ENCODE measurements at places on chromosomes 4 and X.

- DNase-seq: no peak
Measured at GRCh38 chr4:80340036-80340435, 4.5 kb downstream of the CFAP299 start.

DNA sequence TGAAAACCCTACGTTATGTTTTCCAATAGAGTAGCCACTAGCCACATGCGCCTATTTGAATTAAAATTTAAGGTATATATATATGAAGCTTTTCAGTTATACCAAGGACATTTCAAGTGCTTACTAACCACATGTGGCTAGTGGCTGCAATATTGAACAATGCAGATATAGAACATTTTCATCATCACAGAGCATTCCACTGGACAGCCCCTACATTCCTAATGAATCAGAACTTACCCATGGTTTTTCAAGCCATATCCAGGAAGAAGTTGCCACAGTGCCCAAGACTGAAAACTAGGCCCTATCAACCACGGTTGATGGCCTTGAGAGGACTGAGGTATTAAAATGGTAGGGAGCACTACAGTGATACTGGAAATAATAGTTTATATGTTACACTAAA is 29.7 kb downstream of the NEK1 start:
- no peak for DNase-seq

- DNase-seq: no peak
Measured at GRCh38 chrX:43469391-43470054, 186.6 kb upstream of the MAOA start.

DNA sequence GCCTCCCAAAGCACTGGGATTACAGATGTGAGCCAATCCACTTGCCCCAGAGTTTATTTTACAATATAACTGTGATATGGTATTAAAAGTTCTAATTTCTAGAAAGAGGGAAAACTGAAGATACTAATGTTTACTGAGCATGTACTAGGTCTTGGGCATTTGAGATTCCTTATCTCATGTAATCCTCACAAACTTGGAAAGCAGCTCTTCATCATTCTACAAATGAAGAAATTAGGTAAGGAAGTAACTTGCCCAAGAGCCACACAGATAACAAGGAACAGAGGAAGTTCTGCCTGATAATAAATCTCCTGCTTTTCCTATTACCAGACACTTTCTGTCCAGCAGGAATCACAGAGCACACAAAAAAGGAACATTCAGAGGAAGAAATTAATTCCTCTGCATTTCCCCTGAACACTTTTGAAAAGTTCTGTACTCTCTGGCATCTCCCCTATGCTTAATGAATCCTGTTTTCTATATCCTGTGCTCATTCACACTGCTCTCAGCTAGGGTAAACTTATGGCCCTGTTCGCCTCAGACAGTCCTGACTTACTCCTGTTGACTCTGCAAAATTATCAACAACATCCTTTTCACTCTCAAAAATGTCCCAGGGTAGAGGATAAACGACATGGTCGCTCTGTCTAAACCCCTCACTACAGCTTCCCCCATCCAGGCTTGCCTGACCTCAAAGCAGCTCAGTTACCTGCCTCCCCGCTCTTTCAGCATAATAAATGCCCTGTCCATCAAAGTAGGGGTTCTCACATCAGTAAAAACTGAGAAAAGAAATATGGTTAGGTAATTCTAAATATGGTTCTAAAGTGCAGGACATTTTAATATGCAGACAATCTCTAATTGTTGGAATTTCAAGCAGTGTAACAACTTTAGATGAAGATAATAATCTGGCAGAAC is 13.6 kb downstream of the SH3RF1 start:
- DNase-seq: no peak

GRCh38 chrX:109709129-109709631 is 23.9 kb downstream of the ACSL4 start:
- no peak for DNase-seq

DNA sequence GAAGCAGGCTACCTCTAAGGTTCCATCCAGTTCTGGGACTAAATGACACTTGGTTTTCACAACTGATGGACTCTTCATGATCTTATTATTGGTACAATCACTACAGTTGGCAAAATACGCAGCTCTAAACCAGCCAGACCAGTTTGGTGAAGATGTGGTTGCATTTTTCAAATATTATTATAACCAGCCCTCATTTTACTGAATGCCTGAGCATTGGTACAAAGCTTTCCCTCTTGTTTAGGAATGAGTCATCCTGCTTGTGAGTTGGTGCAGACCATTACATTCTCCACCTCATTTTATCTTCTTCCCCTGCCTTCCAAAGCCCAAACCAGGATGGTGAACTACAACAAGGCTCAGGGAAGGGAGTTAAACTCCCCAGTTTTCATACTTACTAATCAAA is 223.1 kb downstream of the KDR start:
- DNase-seq: no peak

GRCh38 chr4:182801636-182802035 is 115.5 kb downstream of the DCTD start:
- DNase-seq: no peak

DNA sequence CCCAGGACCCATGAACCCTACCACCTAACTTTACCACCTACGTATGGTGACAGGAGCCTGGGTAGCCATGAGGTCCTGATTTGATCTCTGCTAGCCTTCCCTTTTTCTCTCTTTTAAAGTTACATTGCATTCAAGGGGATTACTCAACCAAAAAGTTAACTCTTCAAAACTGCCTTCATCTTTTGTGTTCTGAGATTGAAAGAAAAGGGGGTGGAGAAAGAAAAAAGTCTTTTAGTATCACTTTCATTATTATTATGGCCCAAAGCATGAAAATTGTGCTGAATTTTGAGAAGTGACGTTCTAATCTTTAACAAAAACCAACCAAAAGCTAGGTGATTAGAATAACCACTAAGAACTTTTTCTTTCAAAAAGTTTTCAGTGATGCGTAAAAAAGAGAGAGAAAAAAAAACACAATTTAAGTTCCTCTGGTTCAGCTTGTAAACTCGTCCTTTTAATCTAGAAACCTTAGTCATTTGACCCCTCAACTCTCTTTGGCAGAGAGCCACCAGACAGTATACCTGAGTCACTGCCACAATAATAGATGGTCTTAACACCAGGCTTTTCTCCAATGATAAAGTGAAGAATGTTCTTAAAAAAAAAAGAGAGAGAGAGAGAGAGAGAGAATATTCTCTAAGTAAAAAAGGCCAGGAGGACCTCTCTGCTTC is 347.4 kb upstream of the FGF13 start:
- DNase-seq: no peak

DNA sequence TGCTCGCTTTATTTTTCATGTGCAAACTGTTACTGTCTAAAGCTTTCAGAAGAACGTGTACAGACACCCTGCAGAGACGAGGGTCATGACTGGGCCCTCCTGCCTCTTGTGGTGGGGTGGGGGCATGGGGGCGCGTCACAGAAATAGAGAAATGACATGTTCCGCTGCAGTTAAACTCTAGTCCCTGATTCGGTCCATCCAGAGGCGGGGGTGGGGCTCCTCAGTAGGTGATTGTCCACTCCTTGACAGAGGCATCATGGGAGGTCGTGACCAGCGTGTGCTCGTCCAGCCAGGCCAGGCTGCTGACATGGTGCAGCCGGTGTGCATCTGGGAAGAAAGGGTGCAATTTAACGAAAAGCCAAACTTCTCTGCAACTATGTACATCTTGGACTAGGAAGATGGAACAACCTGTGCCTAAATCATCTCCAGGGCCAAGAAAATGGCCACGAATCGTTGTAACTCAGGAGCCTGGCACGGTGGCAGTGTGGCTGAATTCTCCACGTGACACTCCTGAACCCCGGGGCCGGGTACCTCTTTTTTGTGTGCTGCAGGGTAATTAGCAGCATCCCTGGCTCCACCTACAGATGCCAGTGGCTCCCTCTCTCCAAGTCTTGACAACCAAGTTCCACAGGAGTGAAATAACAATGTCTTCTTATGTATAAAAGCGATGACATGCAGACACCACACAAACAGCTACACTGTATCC is 41.3 kb downstream of the WDR1 start:
- no peak for DNase-seq

GRCh38 chr4:103018391-103019307 is 856 bp downstream of the SLC9B1 start:
- DNase-seq: no peak

DNA sequence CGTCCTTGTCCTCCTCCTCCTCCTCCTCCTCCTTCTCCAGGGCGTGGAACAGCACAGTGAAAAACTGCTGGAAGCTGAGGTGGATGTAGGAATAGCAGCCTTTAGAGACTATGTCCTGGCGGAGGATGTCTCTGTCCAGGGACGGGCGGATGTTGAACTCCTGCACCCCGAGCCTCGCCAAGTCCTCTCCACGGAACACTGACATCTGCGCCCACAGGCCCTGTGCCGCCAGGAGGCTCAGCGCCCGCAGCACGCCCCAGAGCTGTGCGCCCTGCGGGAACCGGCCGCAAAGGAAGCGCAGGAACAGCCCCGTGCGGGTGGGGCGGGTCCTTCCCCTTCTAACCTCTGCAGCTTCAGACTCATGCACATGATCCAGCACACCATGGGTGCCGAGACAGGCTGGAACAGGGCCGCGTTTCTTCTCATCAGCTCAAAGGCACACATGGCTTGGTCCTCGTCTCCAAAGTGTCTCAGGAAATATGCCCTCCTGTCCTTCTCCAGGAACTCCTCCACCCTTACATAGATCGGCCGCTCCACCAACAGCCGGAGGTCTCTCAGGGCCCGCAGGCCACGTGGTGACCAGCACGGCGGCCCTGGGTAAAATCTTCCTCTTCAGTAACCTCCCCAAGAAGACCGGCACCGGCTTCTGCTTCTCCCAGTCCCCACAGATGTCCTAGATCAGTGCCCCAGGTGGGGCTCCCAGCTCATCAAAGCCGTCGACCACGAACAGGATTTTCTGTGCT is 1.2 kb downstream of the NLRP2B start:
- no peak for DNase-seq

GRCh38 chrX:129963729-129964128 is 18.7 kb upstream of the BCORL1 start:
- DNase-seq: no peak

DNA sequence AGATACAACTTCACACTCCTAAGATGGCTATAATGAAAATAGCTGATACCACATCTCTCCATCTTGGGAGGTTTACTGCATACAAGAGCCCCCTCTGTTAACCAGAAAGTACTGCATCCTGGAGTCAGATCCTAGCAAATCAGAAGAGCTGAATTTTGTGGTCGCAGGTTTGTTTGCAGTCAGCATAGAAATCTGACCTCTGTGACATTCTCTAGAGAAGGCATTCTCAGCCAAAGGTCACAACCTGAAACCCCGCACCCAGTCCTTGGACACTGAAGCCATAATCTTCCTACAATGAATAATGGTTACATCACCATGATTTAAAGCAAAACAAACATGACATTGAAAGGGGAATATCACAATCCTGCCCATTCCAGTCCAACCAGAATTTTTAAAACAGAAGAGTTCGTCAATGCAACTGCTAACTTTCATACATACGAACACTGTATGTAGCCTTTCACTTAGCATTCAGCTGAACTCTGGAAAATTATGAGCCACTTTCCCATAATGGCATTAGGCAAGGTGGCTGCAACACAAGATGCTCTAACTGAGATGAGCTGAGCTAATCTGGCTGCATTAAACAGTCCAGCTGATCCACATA is 17.6 kb downstream of the HS6ST2 start:
- DNase-seq: no peak

DNA sequence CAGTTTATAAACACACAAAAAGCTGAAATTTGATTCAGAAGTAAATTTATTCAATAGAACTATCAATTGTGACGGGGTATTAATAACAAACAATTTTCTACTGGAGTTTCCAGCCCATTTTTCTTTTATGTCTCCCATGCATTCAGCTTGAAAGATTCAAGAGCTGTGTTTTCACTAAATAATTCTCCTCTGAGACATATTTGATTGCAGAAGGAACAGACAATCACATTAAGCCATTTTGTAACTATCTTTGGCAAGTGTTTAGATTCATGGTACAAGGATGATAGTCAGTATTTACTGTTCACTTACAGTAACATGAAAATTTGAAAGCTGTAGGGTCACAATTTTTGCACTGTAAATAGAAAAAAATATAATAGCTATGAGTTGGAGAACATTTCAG is 198.4 kb upstream of the TACR3 start:
- DNase-seq: no peak

- no peak for DNase-seq
Measured at GRCh38 chr4:147975933-147976928, 244.3 kb downstream of the ARHGAP10 start.

GRCh38 chr4:118760493-118760892 is 75.3 kb downstream of the METTL14 start:
- DNase-seq: no peak

- DNase-seq: no peak
Measured at GRCh38 chr4:57043347-57044251, 64.9 kb downstream of the POLR2B start.

GRCh38 chrX:107721966-107722707 is 53.5 kb downstream of the TSC22D3 start:
- no peak for DNase-seq

- DNase-seq: no peak
Measured at GRCh38 chrX:39112143-39112542, 310.9 kb downstream of the MID1IP1 start.

DNA sequence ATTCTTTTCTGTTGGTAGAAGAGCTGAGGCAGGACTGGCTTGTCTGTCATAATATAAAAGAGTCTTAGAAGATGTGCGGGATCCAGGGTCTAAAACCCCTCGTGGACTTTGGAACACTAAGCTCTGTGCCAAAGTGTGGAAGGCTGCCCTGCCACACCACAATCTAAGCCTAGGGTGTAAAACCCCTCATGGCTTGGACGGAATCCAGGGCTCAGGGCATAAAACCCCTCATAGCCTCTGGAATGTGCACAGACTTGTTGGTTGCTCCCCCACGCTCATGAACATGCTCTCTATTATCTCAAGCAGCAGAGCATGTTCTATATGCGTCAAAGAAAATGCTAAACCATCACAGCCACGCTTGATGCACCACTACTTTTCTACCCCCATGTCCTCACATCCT is 483.6 kb downstream of the GABRG1 start:
- DNase-seq: no peak

DNA sequence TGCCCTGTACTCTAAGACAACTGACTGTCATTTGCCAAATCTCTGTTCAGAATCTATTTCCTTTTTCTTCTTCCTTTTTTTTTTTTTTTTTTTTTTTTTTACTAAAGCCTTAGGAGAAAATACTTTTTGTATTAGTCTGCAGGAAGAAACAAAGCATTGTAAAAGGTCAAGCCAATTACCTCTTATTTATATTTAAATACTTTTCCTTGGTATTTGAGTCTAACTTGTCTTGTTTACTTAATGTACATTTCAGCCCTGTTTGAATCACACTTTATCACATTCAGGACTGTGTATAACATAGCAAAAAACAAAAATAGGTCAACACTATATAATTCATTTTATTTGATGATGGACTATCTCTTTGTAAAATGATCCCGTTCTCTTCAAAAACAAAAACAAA is 262.2 kb downstream of the RPA4 start:
- DNase-seq: no peak

- DNase-seq: no peak
Measured at GRCh38 chr4:182425302-182425701, 182.1 kb downstream of the TENM3 start.

DNA sequence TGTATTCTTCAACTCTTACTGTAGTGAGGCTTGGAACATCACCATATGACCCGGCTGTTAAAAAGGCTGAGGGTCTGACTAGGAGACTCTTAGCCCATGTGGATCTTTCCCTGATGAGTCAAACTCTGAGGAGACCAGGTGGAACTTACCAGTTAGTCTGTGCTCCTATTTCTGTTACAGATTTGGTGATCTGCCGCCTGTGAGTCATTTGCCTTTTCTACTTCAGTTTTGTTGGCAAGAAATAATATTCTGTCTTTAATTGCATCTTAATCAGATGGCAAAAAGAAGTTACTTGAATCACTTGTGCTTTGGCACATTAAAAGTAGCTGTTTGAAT is 48.4 kb downstream of the MTM1 start:
- no peak for DNase-seq

Measured in cerebellar nuclear complex (tissue), 1 donor.